ENCODE measurements at places on chromosomes 3 and 15. TPM values are rescaled to one million over a fixed set of nuclear protein-coding genes. Genes with fewer than 3 reads are reported as not detected.

Gene GOLGA6A
- 0.89 TPM for total RNA-seq

Gene MELTF
- total RNA-seq, result 5.8 TPM

Gene PLSCR5
- total RNA-seq, result not detected

Gene GHSR
- total RNA-seq, result not detected

Gene BFSP2
- not detected for total RNA-seq

Gene PIERCE2
- total RNA-seq, result 1.5 TPM

Gene SLC30A4
- 7.3 TPM for total RNA-seq

Gene GOLGA6L7
- not detected for total RNA-seq

Gene SV2B
- total RNA-seq, result 1.5 TPM

Gene CHDH
- total RNA-seq, result 0.99 TPM

Gene DUOXA1
- 14.4 TPM for total RNA-seq

Gene ZDHHC23
- total RNA-seq, result 3.4 TPM

Gene GTF2A2
- 25.7 TPM for total RNA-seq

Gene MORC1
- not detected for total RNA-seq

Gene STX19
- 4.1 TPM for total RNA-seq

Gene RYR3
- total RNA-seq, result 6.3 TPM

Gene ADAMTS7
- total RNA-seq, result 6.6 TPM

Gene GPD1L
- 25.4 TPM for total RNA-seq

Gene C3orf22
- not detected for total RNA-seq

Gene PPP2R3A
- 24.8 TPM for total RNA-seq

Gene CHL1
- 19.8 TPM for total RNA-seq

Gene CEP70
- 29.7 TPM for total RNA-seq

Gene RTP3
- not detected for total RNA-seq

Gene SNX4
- 36.1 TPM for total RNA-seq

Gene PTX3
- 24.6 TPM for total RNA-seq

Gene CDCP1
- 8.5 TPM for total RNA-seq

Measured in skin of body (tissue), 3 donors.